NCI-H748 treated with DMSO at 0.1 percent for 48 hours (cell line): ENCODE measurements at places on chromosomes 3 and 15.

DNA sequence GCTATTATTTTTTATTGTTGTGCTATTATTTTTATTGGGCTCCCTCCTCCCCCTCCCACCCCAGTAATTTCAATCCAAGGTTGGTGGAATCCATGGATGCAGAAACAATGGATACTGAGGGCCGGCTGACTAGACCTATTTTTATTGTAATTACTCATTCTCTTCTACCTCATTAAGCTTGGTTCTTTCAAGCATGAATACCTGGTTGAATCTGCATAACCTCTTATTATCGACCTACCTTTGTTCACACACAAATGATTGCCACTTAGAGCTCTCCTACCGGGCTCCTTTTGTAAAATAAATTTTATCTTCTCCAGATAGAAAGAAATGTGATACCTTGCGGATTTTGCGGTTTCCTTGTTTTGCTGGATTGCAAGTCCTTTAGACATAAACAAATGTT is 31.6 kb downstream of the BTD start:
- peak; percentile 48 for DNase-seq

DNA sequence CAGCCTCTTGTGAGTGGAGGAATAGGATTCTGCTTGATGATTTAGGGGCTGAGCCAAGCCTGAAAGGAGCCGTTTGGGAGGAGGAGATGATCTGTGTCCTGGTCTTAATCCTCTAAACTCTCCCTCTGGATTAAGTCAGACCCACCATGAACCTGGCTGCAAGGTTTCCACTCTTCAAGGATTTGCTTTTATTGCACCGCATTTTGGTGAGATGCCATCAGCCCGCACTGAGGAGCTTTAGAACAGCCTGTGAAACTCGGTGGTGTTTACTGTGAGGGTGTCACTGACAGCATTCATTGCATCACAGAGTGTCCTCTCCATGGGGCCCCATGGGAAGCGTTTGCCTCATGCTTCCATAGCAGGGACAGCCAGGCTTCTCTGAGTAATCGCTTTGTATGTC is 59.2 kb downstream of the EPHB1 start:
- DNase-seq, result no peak

- no peak for DNase-seq
These were observed 51.3 kb upstream of the CADPS start for GRCh38 chr3:62926494-62926893.

GRCh38 chr15:100844167-100844566 is 35.5 kb upstream of the ALDH1A3 start:
- DNase-seq, result no peak

DNA sequence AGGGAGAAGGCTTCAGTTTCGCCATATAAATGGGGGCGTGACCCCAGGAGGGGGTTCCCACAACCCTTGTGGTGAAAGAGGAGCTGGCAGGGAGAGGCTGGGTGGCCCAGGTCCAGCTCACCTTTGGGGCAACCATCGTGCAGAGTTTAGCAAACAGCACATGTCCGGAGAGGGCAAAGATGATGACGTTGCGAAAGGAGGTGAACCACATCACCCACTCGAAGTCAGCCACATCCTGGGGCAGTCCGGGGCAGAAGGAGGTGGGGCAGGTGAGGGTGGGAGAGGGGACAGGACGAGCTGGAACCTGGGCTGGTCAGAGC is 3.7 kb downstream of the HHATL start:
- DNase-seq, result no peak

DNA sequence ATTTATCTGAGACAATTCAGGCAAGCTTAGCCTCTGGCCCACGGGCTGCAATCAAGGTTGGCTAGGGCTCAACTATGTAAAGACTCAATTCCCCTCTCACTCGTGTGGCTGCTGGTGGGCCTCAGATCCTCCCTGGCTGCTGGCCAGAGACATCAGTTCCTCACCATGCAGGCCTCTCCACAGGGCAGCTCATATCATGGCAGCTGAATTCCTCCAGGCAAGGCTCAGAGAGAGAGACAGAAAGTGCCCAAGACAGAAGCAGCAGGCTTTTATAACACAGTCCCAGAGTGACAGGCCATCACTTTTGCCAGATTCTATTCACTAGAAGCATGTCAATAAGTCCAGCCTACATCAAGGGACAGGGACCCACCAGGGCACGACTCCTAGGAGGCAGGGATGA is 63.2 kb downstream of the XXYLT1 start:
- no peak for DNase-seq

- DNase-seq, result no peak
These were observed 1011.3 kb upstream of the NR2F2 start for GRCh38 chr15:95319242-95319641.

DNA sequence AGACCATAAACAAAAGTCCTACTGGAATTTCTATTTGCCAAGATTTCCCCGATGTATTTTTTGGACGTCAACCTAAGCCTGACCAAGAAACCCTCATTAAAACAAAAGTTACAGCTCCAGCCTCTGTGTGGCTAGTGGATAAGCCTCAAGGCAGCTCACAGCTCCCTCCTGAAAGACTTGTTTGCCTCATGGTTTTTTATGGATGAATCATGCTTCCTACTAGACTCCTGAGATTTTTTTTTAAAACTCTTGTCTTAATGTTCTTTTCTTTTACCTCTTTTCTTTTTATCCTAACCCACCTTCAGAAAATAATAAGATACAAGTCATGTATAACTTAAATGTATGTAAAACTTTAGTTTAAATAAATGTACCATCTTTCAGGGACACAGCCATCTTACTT is 52.4 kb downstream of the SUCNR1 start:
- no peak for DNase-seq

DNA sequence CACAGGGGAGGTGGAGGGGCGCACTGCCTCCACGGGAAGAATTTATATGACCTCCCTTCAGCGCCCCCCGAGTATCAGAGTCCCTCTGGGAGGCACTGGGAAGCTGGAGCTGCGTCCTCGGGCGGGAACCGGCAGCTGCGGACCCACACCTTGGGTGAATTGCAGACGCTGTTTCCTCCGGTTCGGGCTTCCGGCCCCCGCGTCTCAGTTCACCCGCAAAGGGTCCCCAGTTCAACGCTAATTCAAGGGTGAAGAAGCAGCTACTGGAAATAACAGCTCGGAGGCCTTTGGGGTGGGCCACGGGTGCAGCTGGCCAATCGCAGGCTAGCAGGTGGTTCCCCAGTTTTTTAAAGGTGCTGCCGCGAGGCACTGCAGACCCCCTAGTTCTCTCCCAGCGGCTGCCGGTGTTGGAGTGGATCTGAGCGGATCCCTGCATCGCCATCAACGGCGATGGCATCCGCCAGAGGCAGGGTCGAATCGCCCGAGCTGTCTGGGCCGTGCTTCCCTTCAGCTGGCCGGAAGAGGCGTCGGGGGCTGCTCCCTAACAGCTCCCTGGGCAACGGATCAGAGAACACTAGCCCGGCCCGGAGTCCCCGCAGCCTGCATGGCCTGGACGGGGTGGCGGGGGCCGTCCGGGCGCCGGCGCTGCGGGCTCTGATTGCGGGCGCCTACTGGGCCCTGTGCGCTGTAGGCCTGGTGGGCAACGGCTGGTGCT is 19.4 kb upstream of the ADAMTS7 start:
- no peak for DNase-seq

DNA sequence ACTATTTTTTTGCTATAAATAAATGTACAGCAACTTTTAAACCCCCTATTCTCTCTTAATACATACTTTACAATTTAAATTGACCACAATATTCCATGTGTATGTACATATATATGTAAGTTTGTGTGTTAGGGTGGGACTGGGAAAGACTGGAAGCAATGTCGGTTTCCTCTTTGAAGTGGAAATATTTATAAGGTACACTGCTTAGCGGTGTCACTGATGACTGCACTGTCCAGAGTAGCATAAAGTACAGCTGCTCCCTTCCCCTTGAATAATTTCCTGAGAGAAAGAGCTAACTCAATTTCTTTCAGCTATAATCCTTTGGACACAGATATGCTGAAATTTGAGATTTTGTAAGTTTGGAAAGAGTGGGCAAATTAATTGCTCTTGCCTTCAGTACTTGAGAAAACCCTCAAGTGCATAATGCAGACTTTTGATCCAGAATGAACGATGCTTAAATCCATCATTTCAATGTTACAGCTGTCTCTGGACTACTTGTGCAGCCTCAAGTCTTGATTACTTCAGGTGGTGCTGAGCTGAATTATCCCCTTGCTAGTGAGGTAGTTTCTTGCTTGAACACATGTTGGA is 267.0 kb upstream of the CFAP20DC start:
- no peak for DNase-seq

GRCh38 chr3:129607391-129608068 is 1.1 kb upstream of the PLXND1 start:
- no peak for DNase-seq

DNA sequence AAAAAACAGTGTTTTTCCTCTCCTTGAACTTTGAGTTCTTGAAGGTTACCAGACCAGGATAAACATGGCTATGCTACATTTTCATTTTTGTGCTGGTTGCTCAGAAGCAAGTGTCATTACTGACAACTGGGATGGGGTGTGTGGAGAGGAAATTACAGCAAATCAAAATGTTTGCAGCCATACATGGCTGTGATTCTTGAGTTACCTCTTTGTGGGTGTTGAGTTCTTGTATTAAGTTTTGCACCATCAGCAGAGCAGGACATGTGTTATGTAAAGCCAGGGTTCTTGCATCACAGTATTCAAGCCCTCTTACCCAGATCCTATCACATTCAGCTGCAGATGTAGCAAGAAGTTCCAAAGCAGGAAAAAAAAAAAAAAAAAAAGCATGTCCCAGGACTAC is 53.9 kb upstream of the ATOSA start:
- no peak for DNase-seq

- DNase-seq, result no peak
These were observed 43.1 kb upstream of the SRGAP3 start for GRCh38 chr3:9292516-9292915.
